ENCODE measurements at places on chromosomes 4 and X.

- DNase-seq, result no peak
Measured at GRCh38 chr4:25927361-25928195, 13.6 kb downstream of the SMIM20 start.

GRCh38 chrX:45888518-45888917 is 656.7 kb downstream of the ZNF674 start:
- DNase-seq, result no peak

- no peak for DNase-seq
Measured at GRCh38 chrX:153635388-153635787, 11.6 kb upstream of the DUSP9 start.

DNA sequence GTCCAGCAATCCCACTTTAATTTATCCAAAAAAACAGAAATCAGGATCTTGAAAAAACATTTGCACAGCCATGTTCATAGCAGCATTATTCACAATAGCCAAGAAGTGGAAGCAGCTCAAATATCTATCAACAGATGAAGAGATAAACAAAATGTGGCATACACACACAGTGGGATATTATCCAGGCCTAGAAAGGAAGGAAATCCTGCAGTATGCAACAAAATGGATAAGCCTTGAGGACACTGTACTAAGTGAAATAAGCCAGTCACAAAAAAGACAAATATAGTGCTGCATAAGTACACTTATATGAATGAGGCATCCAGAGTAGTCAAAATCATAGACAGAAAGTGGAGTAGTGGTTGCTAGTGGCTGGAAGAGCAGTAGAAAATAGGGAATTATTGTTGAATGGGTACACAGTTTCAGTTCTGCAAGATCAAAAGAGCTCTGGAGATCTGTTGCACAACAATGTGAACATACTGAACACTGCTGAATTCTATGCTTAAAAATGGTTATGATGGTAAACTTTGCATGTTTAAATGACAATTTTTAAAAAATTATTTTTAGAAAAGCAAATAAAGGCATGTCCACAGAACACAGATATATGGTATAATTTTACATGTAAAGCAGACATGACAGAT is 25.6 kb downstream of the CHM start:
- no peak for DNase-seq

- DNase-seq, result no peak
Measured at GRCh38 chrX:44871114-44871645, 1.8 kb upstream of the KDM6A start.

DNA sequence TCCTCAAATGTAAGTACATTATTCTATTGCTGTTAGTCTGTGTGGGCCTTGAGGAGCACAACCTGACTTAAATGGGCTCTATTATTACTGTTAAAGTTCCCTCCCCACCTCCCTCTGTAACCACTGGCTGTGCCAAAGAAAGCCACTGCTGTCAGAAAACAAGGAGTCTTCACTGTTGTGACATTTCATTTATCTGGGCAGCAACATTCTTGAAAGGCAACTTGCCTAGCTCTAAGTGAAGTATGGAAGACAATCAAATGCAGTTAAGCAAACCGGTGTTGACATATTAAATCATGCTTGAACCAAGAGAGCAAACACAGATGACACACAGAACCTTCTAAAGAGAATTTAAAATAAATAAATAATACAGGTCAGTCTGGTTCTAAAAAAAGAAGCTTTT is 81.0 kb downstream of the EPHA5 start:
- no peak for DNase-seq

DNA sequence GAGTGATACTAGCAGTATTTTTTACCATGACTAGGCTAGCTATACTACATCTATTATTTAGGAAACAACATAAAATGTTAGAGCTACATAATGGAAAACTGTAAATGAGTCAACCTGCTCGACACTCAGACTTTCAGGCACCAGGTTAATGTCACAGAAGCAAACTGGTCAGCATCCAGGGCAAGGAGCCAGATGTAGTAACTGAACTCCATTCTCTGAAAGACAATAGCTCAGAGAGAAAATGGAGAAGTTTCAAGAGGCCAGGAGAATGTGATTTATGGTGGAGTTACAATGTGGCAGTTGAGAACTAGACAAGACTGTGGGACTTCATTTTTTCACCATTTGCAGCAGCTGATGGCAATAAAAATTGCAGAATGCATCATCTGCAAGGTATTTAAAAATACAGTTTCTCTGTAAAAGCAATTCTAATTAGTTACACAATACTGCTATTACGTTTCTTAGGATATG is 342.7 kb upstream of the PABPC4L start:
- DNase-seq, result no peak

DNA sequence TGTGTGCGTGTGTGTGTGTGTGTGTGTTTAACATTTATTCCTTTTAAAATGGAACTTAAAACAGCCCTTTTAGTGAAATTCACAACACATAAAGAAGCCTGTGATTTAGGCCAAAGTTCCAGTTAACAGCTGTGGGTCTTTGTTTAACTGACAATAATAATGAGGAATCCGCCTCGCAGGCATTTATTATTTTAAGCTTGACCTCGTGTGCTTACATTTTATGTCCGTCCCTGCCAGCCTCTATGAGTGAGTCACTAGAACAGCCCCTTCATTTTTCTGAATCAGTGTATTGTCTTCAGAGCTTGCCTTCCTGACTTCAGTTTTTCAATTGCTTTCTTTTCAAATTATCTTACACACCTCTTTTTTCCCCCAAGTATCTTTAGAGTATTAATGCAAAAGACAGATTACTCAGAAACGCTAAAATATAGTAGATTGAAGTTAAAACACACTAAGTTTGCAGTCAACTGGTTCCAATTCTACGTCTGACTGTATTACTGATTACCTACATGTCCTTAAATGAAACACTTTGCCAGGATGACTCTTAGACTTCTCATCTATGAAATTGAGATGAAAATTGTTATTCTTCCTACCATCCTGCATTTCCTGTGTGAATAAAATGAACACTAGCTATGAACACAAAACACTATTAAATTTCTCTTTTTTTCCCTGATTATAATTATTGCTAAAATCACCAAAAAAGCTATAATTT is 319.6 kb upstream of the HS3ST1 start:
- no peak for DNase-seq

- no peak for DNase-seq
Measured at GRCh38 chr4:8855818-8856245, 15.8 kb downstream of the HMX1 start.

GRCh38 chrX:13791559-13791958 is 25.3 kb downstream of the GPM6B start:
- DNase-seq, result no peak

DNA sequence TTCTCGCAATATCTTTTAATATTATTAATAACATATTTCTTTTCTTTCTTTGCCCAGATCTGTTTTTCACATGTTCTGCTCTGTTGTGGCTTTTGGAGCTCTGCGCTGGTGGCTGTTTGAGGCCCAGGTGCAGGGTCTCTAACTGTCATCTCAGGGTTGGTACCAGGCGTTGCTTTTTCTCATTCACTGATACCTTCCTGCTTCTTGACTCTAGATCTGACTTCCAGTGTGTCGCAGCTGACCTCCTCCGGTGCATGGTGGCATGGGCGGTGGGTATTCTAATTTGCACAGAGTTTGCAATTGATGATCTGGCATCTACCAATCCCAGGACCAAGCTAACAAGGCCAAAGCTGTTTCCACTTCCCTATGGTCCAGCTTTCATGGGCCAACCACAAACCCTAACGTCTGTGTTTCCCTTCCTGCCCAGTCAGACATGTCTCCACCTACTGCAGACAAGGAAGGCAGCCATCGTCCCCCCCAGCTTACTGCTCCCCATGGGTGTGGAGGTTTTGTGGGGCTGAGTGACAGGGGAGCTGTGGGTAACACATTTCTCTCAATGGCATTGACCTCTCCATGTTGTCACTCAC is 25.2 kb downstream of the LETM1 start:
- DNase-seq, result no peak

GRCh38 chr4:48409203-48409602 is 67.9 kb downstream of the SLAIN2 start:
- no peak for DNase-seq

DNA sequence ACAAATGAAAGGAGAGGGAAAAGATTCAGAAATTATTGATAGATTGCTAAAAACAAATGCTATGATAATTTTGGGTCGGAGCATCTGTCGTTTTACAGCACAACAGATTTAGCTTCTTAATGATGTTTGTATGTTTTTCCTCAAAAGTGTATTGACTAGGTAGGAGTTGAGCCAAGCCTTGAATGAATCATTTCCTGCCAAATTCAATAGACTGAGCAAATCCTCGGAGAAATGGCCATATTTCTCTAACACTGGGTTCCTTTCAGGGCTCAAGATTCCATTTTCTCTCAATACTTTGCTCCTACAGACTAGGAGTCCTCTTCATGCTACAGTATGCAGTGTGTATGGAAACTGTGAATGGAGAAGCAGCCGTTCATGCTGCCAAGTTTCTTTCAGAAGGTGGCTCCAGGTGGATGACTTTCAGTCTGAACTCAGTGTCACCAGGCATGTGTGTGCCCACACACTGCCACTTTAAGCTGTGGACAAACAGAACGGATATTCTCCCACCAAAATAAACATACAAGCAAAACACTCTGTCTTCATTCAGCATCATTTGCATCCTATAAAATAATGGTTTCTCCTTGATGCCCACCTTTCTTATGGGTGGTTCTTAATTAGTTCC is 146.0 kb downstream of the TBL1X start:
- no peak for DNase-seq

DNA sequence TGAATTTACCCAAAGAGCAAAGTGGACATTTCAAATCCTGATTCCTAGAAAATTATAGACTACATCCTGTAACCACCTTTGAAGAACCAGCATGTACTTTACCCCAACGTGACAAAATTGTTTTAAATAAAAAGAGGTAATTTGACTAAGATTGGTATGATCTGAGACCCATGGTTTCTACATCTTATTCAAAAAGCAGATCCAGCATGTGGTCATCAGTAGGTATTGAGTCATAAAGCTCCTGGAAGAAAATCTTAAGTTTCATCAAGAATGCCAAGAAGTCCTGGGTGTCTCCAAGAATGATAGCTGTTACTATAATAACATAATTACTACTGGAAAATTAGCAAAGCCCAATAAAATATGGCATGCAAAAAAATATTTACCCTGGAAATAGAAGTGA is 61.8 kb downstream of the NFKB1 start:
- no peak for DNase-seq

DNA sequence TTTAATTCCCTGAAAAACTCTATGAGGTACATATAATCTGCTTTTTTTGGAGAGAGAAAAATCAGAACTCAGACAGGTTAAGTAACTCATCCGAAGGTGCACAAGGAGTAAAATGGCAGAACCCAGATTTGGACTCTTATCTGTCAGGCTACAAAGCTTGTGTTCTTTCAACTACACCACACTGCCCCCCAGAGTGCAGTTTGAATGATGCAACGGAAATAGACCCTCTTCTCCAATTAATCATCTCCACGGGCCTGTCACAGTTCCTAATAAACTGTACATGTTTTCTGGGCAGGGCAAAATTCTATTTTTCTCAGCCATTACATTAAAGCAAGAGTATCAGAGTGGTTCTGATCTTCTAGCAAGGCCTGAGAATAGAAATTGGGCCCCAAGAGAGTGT is 35.3 kb upstream of the DCX start:
- DNase-seq, result no peak

GRCh38 chrX:56000174-56000573 is 232.0 kb upstream of the KLF8 start:
- DNase-seq, result no peak

- no peak for DNase-seq
Measured at GRCh38 chr4:150229520-150229919, 151.3 kb downstream of the DCLK2 start.

GRCh38 chr4:166422475-166422874 is 549.4 kb downstream of the TLL1 start:
- no peak for DNase-seq

DNA sequence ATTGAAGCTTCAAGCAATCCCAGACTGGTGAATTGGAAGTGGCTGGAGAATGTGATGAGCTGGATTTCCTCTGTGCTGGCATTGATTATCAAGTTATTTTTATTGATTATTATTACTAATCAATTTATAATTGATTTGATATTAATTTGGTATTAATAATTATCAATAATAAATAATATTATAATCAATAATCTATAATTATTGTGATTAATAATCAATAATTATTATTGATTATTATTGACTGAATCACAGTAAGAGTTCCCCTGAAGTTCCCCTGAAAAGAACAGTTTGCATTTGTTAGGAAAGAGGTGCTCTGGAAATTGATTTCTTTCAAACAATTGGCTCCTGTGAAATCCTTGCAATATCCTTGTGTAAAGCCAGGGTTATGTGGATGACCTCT is 7.5 kb upstream of the FAM9A start:
- no peak for DNase-seq

GRCh38 chr4:76449362-76449767 is 14.3 kb downstream of the SHROOM3 start:
- no peak for DNase-seq

DNA sequence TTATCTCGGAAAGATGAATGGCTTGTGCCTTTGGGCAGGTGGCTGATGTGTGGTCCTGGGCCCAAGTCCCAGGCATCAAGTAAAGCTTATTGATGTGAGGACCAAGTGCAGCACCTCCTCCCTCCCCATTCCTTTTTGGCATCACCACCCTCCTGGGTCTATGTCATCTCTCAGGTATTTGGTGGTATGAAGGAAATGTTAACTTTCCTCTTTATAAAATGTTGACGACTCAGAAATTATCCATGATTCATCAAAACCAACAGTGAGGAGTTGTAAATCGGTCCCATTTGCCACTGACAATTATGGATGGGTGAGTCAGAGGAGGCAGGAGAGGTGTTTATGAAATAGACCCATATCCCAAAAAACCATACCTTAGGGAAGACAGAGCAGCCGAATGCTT is 229.4 kb upstream of the GATB start:
- DNase-seq, result no peak

GRCh38 chr4:113692809-113693411 is 68.6 kb downstream of the CAMK2D start:
- DNase-seq, result no peak

- DNase-seq, result no peak
Measured at GRCh38 chrX:9903146-9903545, 64.0 kb upstream of the CLDN34 start.

- DNase-seq, result no peak
Measured at GRCh38 chrX:104189837-104190236, 23.6 kb downstream of the FAM199X start.

DNA sequence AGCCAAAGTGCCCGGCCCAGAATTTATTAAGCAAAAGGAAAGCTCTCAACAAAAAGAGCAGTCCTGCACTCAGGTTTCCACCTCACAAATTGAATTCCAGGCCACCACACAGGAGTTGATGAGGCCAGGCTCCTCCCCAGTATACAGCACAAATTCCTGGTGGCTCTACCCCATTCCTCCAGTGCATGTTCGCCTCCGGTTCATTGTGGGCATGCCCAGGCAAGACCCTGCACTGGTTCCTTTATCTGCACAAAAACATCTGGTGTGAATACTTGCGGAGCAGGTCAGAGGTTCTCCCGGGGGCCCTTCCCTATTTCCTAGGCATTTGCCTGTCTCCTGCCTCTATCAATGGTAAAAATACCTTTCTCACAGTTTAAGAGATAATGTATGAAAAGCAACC is 195.2 kb upstream of the ANXA10 start:
- no peak for DNase-seq

GRCh38 chrX:107477406-107477805 is 28.0 kb downstream of the FRMPD3 start:
- DNase-seq, result no peak

- no peak for DNase-seq
Measured at GRCh38 chr4:4871573-4872313, 12.3 kb downstream of the MSX1 start.

- DNase-seq, result no peak
Measured at GRCh38 chrX:63525491-63525890, 174.4 kb upstream of the SPIN4 start.
